ENCODE measurements at places on chromosomes 12 and 14.

- DNase-seq: no peak
Measured at GRCh38 chr14:30621354-30621939, 672 bp upstream of the SCFD1 start.

DNA sequence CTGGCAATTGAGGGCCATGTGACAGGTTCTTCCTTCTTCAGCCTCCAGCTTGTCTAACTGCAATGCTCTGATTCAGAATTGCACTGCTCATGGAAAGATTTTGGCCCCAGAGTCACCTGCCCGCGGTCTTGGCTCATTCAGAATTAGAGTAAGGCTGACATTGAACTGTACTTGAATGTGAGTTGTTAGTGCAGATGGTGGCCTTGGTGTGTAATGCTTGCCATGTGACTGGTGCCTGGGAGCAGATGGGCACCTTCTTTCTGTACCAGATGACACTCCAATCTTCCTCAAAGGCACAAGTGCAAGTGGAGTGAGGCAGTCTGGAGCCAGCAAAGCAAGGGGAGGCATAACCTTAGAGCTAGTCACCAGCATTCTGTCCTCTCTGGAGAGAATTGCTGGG lies 36.5 kb upstream of the ANO4 start:
- no peak for DNase-seq

DNA sequence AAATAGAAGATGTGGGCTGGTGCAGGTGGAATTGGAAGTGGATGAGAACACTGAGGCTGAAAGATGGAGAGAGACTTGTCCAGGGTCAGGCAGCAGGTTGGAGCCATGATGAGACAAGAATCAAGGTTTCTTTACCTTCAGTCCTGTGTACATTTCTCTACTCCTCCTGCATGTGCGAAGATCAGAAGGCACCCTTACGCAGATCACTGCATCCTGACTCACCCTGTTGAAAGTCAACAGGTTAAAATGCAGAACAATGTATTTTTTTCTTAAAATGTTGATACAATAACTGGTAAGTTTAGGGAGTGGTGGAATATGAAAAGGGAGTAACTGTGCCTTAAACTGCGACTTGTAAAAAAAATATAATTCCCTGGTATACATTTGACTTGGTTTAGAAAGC lies 47.8 kb downstream of the TESPA1 start:
- no peak for DNase-seq

- no peak for DNase-seq
Measured at GRCh38 chr12:109476807-109477184, 304 bp downstream of the KCTD10 start.

DNA sequence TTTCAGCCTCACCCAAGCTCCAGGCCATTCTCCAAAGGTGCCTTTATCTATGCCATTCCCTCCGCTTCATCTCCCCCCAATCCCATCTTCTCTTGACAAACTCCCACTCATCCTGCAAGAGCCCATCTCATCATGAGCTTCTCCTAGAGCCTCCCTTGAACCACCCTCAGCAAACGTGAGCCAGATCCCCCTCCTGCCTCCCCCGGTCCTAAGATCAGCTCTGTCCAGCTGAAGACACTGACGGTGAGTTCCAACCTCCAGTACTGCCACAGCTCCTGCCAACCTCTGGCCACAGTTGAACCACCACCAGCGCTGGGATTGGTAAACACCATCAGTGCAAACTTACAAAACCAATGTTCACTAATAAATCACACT lies 124.6 kb downstream of the BCL11B start:
- DNase-seq: no peak

GRCh38 chr14:81366214-81366613 lies 33.9 kb downstream of the STON2 start:
- no peak for DNase-seq

- no peak for DNase-seq
Measured at GRCh38 chr12:3601461-3602150, 110.6 kb downstream of the PRMT8 start.

Measured in lower leg skin (tissue), 4 donors.